ENCODE measurements at places on chromosomes 16 and 17.

DNA sequence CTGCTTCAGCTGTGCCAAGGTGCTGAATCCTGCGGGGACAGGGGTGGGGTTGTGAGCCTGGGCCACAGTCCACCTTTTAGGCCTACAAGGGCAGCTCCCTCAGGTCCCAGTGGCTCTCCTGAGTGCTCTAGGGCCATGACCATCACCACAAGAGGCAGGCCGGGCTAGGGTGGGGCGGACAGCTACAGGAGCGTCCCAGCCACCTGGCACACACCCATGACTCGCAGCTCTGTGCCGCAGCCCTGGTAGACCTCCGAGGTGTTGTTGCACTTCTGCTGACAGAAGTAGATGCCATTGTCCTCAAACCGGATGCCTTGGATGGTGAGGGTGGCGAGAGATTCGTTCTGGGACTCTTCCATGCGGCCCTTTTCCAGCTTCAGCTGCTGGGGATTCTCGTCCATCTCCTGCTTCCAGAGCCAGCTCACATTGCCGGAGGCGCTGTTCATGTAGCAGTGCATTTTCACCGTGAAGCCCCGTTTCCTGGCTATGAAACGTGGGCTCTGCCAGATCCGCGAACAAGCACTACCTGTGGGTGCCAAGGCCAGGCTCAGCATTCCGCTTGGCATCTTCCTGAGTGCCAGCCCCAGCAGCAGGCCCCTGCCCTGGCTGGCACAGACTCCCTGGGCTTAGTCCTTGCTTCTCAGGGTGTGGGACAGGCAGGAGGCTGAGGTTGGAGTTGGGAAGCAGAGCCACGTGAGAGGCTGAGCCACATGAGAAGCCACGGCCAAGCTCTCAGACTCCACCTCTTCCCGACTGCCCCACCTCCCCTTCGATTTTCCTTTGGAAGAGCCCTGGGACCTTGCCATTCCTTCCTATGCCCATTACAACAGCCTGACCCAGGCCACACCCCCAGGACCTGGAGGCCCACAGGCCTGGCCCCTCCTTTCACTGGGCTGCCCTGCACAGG, 2.0 kb downstream of the CD79B start:
- DNase-seq = no peak

DNA sequence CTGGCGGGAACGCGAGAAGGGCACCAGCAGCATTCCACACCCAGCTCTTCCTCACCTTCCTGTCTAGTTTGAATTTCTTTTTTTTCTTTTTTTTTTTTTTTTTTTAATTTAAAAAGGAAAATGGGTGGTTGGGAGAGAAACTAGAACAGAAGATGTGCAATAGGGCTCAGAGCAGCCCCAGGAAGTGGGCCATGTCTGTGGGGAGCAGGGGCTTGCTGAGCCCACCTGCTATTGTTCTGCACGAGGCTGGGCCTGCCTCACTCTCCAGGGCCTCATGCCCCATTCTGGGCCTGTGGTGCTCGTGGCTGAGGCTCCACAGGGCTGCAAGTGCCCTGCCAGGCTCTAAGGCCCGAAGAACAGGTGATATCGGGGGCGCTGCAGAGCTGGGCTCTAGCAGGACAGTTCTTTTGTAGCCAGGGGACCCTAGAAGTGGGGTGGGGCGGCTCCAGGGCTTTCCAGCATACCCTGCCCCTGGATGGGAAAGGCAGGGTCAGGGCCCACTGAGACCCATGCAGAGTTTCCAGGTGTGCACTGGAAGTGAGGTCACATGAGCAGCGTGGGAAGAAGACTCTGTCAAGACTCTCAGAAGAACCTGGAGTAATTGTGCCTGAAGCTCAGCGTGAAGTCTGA, 12.4 kb downstream of the MRPL27 start:
- DNase-seq = no peak

GRCh38 chr17:38890410-38890746, 20.5 kb downstream of the LASP1 start:
- DNase-seq = no peak

GRCh38 chr16:11327277-11328171, 17.7 kb upstream of the RMI2 start:
- DNase-seq = no peak

DNA sequence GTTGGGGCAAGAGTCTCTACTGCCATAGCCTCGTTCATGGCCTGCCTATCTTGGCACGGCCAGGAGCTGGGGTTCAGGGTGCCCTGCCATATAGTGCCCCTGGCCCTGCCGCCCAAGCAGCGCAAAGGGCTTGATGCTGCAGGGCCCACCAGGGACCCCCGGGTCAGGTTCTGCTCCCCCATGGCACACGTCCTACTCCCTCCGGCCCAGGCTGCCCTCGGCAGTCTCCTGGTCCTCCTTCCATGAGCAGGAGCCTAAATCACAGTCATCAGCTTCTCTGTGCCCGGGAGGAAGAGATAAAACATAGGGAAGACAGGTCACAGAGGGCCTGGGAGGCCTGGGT, 55.9 kb upstream of the MTSS2 start:
- DNase-seq = no peak
